ENCODE measurements at places on chromosomes 1 and 21. TPM values are rescaled to one million over a fixed set of nuclear protein-coding genes. Genes with fewer than 3 reads are reported as not detected.

DNA sequence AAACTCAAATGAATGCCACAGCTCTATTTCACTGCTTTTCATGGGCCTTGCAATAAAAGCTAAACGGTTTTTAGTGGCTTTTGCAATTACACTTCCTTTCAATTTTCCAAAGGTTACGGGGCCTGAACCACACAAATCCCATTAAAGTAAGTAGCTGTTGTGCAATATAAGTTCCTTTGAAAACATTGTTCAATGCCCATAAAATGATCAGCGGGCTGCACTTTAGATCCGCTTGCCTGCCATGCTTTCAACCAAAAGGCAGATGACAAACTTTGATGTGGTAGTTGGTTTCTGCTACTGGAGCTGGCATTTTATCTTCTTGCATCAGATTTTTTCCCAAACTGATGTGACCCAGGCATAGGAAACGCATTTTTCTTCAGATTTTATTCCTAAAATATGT, 50.2 kb downstream of the PRRX1 start:
- no peak for DNase-seq

GRCh38 chr1:83929184-83929583, 69.7 kb downstream of the TTLL7 start:
- DNase-seq = no peak

- DNase-seq = no peak
Measured at GRCh38 chr1:167711797-167712196, 10.0 kb upstream of the MPZL1 start.

- no peak for DNase-seq
Measured at GRCh38 chr1:110134050-110134595, 16.2 kb upstream of the SLC6A17 start.

DNA sequence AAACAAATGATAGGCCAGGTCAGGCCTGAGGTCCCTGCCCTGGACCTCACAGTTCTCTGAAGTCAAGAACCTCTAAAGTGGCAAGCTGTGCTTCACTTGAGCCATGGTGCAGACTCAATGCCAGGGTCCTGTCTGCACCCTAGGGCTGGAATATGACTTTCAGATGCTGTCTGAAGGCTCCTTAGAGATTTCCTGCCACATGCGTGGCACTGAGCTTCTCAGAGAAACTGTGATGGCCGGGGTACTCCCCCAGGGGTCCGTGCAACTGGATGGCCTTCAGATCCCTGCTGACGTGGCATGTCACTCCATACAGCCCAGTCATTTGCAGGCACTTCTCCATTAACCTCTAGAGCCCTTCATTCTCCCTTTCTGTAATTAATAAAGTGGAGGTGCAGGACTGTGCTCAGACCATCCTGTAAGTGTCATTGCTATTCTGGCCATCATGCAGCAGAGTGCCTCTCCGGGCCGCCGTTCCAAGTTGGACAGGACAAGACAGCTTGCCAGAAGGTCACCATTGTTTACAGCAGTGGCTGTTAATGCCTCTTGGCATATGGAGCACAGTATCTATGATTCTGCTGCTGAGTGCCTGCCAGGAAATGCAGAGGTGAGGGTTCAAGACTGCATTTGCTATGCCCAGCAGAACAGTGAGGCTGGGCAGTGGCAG, 205.1 kb upstream of the COA6 start:
- no peak for DNase-seq

DNA sequence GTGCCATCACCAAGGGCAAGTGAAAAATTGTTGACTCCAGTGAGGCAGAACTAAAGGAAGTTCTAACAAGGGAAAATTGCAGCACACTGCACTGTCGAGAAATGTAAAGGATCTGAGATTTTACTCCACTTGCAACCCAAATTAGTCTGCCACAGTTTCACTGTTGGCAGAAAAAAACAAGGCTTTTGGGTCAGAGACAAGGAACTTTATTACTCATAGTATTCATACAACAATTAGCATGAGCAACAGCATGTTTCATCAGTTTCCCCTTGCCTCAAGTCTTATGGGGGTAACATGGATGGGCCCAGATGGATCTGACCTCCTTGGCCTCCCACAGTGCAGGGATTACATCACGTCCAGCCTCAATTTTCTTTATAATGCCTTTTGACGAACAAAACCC, 125.3 kb downstream of the LTN1 start:
- no peak for DNase-seq

GRCh38 chr1:5967351-5968160, 24.7 kb downstream of the NPHP4 start:
- DNase-seq = no peak

CTTNBP2NL gene
- 3.9 TPM for total RNA-seq

RSPH1 gene
- not detected for total RNA-seq

PTCH2 gene
- 1.3 TPM for total RNA-seq

CFAP45 gene
- total RNA-seq = 1.7 TPM

CAMTA1 gene
- 57.2 TPM for total RNA-seq

Data from activated T-helper 1 cell treated with anti-CD3 and anti-CD28 coated beads, Interleukin-12 subunit alpha, Interleukin-12 subunit beta, Interleukin-2, Interleukin-4 antibody, amounts not matched to agents 30 ng/mL and 10 ng/mL and 1 ng/mL, durations not matched to agents 14 hours and 24 hours and 36 hours (primary cell).